ENCODE measurements at places on chromosomes 2 and 18.

DNA sequence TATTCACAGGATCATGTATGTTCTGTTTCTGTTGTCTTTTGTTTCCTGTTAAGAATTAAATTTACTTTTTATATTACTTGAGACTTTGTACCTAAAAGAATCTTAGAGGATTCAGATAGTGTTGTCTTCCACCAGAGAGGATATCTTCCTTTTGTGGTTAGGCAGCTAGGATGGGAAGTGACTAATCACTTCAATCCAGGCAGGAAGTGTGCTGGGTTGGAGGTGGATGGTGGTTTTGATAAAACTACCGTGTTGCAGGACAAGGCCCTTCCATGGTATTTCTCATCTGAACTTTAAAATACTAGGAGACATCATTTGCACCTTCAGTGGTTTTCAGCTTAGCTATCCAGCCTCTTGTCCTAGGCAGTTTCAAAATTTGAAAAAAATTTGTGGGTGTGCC, 728.6 kb upstream of the CDH2 start:
- DNase-seq: no peak

GRCh38 chr2:157415591-157416101, 28.2 kb downstream of the CYTIP start:
- no peak for DNase-seq

- DNase-seq: no peak
These were observed 1204.0 kb downstream of the DSC3 start for GRCh38 chr18:29838556-29838955.

DNA sequence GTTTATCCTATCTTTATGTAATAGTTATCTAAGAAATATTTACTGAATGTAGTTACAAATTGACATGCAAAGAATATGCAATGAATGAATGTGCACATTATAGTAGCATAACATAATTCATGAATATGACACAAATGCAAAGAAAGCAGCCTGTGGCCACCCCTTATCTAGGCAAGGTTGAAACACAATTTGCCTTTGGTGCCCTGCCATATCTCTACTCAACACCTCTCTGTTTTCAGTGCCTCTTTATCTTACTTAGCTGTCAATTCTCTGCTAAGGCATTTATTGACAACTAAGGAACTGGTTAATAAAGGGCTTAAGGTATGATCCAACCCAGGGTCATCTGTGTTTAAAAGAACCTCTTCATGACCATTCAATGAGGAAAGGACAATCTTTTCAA, 18.9 kb downstream of the REV1 start:
- DNase-seq: no peak

- no peak for DNase-seq
These were observed 519.6 kb downstream of the LRP1B start for GRCh38 chr2:141611176-141611571.

DNA sequence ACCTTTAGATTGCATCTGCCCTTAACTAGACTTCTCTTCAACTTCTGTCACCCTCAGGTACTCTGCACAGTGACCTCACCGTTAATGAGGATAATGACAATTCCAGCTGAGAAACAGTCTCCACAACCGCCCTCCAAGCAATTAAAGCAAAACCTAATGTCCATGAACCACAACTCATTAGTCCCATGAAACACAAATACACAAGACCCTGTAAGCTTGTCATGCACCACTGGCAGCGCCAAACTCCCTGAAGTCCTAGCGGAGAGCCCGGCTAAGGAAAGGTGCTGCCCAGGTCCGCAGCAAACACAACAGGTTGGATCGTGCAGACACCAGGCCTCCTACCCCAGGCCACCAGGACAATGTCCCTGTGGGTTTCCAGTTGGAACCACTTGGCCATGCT, 7.4 kb downstream of the SMAD7 start:
- no peak for DNase-seq

DNA sequence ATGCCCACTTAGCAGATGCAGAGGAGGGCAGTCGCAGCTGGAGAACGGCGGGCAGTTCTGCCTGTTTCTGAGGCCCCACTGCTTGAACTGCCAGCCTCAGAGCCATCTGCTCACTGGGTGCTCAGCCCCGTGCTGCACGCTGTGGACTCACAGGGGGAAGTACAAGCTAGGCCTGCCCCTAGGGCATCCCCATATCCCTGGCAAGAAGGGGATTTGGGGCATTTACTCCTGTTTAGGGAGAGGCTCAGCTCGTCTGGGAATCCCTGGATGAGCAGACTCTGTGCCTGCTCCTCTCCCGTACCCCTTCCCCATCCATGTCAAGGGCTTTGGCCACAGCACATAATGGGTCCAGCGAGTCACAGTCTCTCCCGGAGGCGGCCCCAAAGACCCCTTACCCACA, 169.8 kb upstream of the PKDCC start:
- DNase-seq: no peak

DNA sequence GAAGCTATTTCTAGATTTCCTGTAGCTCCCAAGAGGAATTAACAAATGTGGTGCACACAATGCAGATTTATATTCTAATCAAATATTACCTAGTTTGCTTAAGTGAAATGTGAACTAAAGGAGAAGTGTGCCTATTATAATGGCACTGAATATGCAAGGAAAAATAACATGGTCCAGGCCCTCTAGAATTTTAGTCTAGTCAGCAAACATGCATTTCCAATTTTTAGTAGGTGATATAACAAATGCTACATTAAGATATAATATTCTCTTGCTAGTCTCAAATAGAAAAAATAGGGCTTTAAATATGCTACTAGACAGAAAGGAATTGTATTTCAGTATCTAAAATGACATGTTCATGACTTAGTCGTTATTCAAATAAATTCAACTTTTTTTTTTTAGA, 689.5 kb downstream of the TMEM182 start:
- no peak for DNase-seq

GRCh38 chr18:8831112-8831511, 125.8 kb downstream of the MTCL1 start:
- DNase-seq: no peak

- DNase-seq: no peak
These were observed 29.8 kb upstream of the ACTG2 start for GRCh38 chr2:73862987-73863386.

- DNase-seq: no peak
These were observed 10.1 kb upstream of the LRPPRC start for GRCh38 chr2:44005846-44006245.

GRCh38 chr2:187188783-187189631, 259.0 kb downstream of the CALCRL start:
- DNase-seq: no peak

GRCh38 chr18:22539051-22539765, 121.5 kb upstream of the CTAGE1 start:
- no peak for DNase-seq

DNA sequence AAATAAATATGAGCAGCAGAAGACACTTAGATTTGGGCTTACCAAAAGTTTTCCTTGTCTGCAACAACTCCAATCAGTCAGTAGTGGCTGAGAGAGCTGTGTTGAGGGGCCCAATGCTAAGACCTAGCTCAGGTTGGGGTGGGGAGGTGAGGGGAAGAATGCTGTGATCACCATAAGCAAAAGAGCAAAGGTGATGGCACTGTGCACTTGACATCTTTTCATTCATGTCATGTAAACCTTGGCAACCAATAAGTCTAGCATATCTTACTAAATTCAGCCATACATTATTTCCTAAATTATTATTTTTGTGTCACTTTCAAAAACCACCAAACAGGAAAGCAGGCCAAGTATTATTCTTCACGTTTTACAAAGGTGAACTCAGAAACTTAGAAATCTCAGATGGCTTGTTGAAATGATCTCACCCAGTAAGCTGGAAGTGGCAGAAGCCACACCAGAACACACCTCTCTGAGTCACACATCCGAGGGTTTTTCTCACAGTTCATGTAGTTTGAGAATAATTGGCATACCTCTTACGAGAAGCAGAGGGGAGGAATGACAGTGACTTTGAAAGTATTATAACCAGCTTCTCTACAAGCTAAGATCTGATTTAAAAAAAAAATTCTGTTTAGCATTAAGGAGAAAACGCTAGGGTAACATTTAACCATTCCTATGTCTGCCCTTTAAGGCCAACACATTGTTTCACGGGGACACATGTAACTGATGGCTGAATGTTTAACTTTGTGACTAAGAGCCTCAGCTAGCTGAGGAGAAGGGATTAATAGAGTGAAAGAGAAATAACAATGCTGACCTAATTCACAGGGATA, 43.3 kb upstream of the SETBP1 start:
- no peak for DNase-seq

DNA sequence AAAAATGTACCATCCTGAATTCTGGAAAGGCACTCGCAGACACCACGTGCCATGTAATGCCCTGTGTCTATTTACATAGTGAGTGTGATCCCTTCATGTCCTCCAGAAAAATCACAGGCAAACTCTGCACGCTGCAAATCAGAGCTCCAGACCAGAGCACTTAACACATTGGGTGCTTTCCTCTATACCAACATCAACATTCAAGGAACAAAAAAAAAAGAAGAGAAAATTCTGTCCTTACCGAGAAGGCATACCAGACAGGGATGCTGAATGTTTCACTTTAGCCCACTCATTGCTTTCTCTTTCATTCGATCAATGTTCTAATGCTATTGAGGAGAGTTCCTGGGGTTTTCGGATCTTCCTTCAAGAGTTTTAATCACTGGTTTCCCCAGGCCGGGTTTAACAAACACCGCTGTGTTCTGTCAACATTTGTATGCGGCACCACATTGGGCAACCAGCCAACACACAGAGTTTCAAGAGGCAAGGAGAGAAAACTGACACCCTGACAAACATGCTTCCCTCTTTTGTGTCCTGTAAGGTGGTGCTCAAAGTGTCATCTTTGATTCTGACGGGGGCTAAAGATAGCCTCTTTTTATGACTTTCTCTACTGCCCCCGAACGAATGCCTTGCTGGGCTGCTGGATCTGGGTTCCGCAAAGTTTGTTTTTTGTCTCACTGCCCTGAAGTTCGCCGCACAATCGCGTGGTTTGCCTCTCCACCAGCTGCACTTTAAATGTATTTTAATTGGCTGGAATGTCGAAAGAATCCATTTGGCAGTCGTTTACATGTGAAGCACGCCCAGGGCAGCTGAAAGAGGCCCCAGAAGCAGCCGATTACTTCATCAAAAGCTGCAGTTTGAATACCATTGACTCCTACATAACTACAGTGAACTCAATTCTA, 106.4 kb upstream of the NCKAP5 start:
- no peak for DNase-seq

- DNase-seq: no peak
These were observed 64.8 kb downstream of the NPPC start for GRCh38 chr2:231861288-231861931.

DNA sequence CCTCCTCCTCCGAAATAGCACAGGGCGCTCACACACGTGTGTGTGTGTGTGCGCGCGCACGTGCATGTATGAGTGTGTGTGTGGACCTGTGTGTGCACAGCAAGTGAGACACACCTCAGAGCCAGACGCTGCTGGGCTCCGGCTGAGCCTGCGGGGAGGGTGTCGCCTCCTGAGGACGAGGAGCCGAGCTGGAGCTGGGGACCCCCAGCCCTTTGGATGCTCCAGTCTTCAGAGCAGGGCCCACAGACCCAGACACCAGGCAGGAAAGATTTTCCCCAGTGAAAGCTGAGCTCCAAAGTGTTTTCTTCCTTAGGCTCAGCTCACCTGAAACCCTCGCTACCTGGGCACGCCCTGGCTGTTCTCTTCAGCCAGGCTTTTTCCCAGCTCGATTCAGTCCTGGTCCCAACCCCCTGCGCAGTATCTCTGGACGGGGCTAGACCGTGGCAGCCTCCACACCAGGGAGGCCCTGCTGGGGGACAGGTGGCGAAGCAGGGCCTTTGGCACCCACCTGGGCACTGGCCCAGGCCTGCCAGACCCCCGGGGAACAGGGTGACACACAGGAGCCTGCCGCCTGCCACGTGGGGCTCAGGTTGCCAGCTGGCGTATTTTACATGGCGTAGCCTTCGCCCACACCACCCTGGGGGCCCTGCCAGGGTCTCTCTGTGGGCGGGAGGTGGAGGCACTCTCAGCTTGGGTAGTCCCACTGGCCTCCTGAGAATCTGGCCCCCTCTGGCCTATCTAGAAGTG, 36.2 kb downstream of the PDIA6 start:
- no peak for DNase-seq

DNA sequence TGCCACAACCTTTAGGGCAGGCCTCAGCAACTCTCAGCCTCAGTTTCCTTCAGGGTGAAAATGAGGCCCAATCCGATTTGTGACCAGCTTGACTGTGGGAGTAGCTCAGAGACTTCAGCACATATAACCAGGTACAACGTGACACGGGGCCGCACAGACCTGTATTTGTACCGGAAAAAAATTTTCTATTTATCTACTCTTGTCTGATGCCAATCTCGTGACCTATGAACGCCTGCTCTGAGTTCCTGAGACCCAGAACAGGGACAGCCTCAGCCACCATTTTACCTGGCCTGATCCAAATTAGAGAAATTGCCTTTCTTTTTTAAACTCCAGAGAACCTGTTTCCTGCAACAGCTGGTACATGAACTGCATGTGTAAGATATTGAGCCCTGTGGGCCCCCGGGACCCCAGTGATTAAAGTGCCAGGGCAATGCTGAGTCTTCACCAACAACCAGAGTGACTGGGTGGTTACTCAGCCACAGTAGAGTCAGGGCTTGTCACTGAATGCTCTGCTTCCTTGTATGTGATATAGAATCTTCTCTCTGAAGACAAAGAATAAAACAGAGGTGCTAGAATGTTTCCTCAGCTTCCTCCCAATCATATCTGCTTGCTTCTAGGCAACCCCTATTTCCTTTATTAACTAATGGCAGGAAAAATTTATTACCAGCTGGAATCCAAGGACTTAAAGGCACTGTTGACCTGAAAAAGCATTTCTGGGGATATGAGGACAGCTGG, 47.8 kb upstream of the FZD7 start:
- DNase-seq: no peak

GRCh38 chr2:180370511-180371205, 363.6 kb upstream of the CWC22 start:
- no peak for DNase-seq

DNA sequence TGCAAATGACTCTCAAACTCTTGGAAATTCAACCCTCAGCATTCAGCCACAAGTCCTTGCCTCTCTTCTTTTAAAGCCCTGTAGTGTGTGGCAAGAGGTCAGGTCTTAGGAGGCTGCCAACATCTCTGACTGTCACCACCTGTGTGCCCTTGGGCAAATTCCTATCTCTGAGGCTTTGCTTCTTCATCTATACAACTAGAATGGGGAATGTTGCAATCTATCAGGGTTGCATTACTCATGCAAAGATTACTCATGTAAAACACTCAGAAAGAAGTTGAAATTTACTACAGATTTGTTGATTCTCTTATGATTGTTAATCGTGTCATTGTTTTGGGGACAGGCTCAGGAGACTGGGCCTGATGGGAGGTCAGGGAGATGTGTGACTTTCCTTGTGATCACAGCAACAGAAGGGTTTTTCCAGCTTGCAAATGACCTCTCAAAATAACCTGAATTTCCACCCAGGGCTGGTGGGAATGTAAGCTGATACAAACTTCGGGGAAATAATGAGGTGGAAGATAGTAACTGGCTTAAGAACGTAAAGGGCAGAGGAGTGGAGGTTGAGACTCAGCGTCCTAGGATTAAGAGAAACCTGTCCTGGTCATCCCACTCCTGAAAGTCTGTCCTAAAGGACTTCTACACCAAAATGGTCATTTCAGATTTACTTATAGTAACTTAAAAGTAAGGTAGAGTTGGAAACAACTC, 32.1 kb upstream of the SIGLEC15 start:
- DNase-seq: no peak
